Eye (tissue), 1 donor: ENCODE measurements at places on chromosomes 6 and 20.
A peak's percentile ranks its signal among the peaks of the same experiment; 100 is the strongest.

DNA sequence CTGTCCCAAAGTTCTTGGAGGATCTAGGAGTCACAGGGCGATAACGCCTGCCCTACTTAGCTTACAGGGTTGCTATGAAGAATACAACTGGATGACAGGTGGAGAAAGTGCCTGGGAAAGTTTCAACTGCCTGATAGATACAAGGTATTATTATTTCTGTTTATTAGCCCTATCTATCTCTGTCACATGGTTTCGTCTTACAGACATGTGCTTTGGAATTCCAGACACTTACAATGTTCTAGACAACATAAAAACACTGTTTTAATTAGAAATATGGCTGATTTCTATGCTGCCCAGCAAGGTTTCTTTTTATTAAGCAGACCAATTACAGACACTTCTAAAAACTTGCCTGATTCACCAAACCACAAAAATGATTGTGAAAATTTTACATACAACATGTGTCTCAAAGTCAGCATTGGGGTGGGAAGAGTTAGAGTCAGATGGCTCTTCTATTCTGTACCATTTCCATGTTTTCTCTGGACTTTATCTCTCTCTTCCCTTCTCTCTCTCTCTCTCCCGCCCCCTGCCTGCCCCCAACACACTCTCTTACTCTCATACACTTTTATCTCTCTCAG is 50.0 kb downstream of the GJA10 start:
- no peak for DNase-seq

GRCh38 chr6:47810885-47811284 is 29.1 kb downstream of the OPN5 start:
- no peak for DNase-seq

DNA sequence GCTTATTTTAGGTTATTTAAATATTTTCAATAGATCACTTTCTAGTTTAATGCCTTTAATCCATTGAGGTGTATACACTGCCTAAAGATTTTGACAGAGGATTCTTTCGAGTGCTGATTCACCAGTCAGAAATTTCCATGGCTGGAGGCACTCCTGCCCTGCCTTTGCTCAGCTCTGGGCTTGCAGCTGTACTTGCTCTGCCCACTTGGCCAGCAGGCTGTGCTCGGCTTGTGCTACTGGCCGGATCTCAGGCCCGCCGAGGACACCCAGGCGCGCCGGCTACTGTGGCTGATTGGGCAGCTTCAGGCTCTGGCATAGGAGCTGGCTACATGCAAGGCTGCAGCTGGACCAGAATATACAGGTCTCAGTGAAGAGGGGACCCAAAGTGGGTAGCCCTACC is 675.1 kb upstream of the MMS22L start:
- no peak for DNase-seq

DNA sequence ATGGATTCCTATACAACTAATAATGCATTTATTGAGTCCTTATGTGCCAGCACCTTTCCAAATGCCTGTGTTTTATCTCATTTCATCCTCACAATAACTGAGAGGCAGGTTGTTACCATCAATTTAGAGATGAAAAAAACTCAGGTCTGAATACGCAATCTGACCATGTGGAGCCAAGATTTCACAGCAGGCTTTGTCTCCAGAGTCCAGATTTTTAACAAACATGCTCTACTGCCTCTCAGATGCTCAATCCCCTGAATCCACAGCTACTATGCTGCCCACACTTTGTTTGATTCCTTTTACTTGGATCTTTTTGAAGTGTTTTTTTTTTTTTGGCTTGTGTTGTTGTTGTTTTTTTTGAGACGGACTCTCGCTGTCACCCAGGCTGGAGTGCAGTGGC is 46.8 kb downstream of the B4GALT5 start:
- no peak for DNase-seq

GRCh38 chr6:36402481-36402880 is 15.0 kb upstream of the ETV7 start:
- DNase-seq = no peak

DNA sequence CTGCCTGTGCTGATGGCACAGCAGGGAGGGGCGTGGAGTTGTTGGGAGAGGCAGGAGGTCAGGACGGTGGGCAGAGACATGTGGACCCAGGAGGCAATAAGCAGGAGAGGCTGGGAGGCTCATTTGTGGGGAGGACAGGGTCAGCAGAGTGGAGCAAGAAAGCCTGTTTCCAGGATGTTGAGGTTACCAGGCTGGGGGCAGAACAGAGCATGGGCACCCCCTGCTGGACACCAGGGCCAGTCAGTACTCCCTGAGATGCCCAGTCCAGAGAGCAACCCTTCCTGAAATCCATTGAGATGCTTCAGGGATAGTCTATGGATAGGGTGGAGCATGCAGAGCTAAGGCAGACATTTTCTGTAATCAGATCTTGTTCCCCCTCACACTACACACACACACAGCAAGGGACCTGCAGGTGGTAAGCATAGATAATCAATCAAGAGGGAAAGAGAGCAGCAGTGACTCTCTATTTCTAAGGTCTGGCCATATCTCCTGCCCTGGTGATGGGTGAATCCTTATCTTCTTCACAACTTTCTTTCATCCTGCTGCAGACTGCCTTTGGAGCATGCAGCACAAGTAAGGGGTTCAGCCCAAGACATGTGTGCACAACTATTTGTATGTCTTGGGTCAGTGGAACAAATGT is 41.7 kb downstream of the MOCS1 start:
- peak; percentile 71 for DNase-seq

GRCh38 chr6:132122871-132123270 is 171.7 kb upstream of the CCN2 start:
- peak; percentile 23 for DNase-seq
